ENCODE measurements at places on chromosomes 16 and 17.

GRCh38 chr16:85495259-85495658 lies 117.9 kb upstream of the GSE1 start:
- DNase-seq, result no peak

DNA sequence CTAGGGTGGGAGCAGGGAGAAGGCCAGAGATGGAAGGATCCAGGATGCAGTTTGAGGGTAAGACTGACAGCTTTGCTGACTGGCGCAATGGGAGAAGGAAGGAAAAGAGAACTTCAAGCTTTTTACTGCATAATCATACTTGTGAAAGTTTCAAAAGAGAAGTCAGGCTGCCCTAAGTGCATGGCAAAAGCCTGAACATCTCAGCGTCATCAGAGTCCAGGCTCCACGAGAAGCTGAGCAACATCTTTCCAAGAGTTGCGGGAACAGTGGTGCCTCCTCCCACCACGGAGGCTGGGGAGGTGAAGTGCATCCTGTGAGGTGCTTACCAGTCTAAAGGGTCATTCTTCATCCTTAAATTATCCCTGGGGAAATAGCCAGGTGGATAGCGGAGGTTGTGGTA lies 26.9 kb upstream of the SLC38A8 start:
- no peak for DNase-seq

- DNase-seq, result no peak
Measured at GRCh38 chr16:48132696-48133095, 23.1 kb downstream of the ABCC12 start.

DNA sequence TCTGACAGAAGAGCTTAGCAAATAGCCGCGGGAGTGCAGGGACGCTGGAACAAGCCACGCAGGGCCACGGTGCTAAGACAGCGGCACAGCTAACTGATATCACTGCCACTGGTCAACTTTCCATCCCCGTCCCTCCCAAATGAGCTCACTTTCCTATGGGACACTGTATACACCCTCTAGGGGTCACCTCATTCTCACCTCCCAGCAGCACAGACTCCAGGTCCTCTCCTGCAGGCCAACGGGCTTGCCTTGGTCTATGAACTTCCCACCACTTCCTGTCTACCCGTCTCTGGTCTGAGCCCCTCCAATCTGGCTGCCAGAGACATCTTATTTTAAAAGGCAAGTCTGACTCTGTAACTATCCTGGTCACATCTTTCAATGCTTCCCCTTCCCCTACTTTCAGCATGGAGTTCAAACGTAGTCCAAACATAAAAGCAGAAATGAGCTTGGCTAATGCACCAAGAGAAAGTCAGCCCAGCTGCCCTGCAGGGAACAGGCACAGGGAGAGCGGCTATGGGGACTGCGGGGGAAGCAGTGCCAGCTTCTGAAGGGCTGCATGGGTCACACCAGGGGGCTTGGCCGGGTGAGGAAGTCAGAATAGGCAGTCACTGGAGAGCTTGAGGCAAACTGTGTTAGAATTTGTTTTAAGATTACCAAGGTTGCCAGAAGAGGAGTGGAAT lies 26.3 kb upstream of the SLC38A8 start:
- no peak for DNase-seq

- DNase-seq, result no peak
Measured at GRCh38 chr16:51896013-51896412, 650.9 kb downstream of the TOX3 start.

DNA sequence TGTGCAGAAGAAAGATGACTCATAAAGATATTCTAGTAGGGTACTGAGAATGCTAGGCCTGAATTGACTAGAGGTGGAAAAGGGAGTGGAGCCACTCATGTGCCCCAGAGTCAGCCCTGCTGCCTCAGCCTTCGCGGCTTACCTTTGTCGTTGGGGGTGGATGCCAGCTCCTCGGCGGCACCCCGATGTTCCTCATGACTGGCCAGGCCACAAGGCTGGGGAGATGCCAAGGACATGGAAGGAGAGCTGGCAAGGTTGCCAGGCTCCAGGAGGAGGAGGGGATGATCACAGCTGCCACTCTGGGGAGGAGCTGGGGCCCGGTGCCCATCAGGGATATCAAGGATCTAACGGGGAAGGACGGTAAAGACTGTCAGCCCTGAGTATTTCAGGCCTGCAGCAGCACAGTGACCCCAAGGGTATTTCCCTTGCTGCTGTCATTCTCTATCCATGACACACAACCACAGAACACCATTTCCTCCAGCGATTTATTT lies 9.7 kb upstream of the SLC35B1 start:
- no peak for DNase-seq

GRCh38 chr17:29042679-29043538 lies at the start of gene PIPOX:
TSS of gene PIPOX (plus strand) at chr17:29043141. CDS start at chr17:29043226, 85 bp downstream.
- DNase-seq, result peak; percentile 91

DNA sequence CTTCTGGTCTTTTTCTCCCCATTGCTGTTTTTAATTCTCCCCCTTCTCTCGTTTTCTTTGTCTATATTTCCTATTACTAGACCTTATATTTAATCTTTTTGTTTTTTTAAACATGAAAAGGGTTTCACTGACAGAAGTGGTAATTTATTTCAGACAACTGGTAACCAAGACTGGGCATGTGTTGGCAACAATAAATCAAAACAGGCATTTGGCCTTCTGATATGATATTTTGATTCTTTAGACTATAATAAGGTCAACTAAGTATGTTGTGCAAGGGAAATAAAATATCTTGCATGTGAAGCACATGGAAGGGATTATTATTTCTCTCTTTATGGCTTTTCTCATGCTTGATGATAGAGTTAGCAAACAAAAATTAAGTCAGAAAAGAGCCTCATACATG lies 34.6 kb downstream of the AP2B1 start:
- no peak for DNase-seq

GRCh38 chr17:12987120-12987519 lies 30.7 kb downstream of the ELAC2 start:
- DNase-seq, result no peak

- DNase-seq, result no peak
Measured at GRCh38 chr16:55329791-55330428, 5.9 kb downstream of the IRX6 start.

- no peak for DNase-seq
Measured at GRCh38 chr17:67435786-67436185, 58.7 kb downstream of the PITPNC1 start.

- DNase-seq, result no peak
Measured at GRCh38 chr16:11316331-11317015, 28.8 kb upstream of the RMI2 start.

DNA sequence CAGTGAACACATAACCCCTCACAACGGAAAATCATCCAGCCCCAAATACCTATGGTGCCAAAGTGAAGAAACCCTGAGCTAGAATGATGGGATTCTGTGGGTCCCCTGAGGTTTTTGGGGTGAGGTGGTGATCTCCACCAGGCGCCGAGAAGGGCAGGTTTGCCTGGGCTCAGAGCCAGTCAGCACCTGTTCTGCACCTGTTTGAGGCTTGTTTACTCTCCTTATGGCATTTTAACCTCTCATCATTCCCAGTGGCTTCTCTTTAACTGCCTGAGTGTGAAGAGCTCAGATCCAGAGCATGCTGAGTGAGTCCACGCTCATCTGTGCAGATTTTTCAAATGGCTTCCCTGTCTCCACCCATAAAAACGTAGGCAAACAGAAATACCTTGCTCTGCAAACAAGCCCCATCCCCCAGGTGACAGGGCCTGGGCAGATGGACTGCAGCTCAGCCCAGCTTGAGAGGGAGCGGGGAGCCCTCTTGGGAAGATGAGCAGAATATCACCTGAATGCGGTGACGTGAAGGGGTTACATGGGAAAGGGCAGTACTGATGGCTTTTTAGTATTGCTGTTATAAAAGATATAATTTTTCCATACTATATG lies 40.1 kb upstream of the CLEC19A start:
- DNase-seq, result no peak

DNA sequence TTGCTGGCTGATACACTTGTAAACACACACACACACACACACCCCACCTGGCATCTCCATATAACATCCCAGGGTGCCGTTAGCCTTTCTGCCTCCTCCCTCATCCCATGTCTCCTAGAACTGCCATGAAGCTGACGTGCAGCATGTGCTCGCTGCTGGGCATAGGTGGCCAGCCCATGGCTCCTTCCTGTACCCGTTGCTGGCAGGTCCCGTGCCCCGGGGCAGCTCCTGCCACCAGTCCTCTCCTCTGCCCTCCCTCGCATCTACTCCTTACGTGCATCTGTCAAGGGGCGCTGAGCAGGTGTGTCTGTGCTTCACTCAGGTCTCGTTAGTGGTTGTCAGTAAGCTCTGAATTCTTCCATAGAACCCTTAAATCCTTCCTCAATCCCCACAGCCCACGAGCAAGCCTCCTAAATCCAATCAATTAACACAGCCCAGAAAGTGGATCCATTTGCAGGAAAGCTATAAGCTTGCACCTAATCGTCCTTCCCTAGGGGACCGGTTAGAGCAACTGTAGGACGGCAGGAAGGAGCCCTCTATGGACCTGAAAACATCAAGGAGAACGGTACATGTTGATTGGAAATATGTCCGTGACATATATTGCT lies 218.1 kb upstream of the FOXF1 start:
- no peak for DNase-seq

GRCh38 chr16:83418565-83418964 lies 389.2 kb upstream of the HSBP1 start:
- DNase-seq, result no peak

DNA sequence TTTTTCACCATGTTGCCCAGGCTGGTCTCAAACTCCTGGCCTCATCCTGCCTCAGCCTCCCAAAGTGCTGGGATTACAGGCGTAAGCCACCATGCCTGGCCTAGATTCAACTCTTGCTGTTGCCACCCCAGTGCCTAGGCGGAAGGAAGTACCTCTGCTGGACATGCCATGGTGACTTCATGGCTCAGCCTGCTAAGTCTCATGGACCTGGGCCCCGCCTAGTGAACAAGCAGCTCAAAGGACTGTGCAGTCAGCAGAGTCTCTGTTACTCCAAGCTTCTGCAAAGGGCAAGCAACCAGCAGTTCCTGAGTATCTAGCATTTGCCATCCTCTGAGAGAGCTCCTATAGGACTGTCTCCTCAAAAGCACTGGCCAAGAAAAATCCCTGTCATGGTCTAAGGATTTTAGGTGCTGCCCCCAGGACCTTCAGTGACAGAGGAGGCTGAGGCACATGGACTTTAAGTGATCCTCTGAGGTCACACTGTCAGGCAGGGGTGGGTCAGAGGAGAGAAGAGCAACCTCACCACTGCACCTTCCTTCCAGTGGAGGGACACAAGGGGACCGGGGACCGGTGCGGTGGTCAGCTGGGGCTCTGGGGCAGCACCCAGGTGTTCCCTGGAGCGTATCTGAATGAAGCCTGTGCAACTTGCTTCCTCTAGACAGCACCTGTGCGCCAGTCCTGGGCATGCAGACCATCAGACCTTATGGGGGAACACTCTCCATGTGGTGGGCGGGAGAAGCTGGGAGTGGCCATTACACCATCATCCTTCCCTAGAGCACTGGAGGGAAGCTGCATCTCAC lies 71.3 kb downstream of the IL21R start:
- DNase-seq, result no peak

- peak; percentile 72 for DNase-seq
Measured at GRCh38 chr17:77424585-77425344, 284.0 kb downstream of the SEC14L1 start.

DNA sequence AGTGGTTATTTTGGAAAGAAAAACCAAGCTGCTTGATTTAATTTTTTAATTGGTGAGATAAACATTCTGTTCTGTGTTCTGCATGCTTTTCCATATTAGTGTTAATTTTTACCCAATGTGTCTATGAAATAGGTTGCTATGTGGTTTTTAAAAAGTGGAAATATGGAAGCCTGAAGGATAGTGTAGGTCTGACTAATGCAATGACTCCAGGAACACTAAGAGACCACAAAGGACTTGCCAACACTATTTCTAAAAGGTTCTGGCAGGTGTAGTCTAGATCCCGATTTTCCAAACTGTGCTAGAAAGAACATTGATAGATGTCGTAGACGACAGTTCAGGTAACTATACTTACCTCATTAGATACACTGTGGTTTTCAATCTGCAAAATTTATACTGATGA lies 877.4 kb upstream of the GOT2 start:
- no peak for DNase-seq

DNA sequence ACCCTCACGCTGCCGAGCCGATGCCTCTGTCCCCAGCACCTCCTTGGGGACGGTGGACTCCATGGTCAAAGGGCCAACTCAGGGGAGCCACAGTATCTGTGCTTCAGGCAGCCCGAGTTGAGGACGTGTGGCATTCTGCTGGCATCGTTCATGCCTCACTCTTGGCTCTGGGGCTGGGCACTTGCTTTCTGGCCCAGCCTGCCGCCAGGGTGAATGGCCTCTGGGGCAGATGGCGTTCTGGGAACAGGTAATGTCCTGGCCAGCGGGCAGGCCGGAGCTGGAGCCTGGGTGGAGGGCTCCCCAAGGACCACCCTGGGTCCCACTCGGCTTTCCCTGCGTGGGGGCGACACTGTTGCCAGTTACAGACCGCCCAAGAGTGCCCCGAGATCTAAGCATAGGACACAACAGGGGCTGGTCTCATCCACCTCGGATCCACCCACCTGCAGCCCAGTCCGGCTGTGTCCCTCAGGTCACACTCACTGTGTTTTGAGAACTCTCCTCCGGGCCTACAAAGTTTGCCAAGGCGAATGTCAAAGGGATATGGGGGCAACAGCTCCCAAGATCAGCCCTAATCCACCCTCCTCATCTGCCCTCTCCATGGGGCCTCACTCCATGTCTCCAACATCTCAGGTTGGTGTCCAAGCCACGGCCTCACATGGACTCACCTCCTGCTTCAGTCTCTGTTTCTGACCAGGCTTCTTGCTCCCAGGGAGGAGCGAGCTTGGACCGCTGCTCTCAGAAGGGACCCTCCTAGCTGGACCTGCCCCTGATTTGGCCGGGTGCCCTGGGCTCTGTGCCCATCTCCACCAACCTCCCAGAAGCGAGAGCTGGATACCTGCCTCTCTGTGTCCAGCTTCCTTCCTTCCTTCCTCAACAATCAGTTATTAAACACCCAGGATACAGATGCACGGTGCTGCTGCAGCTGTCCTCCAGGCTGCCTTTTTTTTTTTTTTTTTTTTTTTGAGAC lies 60.8 kb downstream of the TMEM235 start:
- no peak for DNase-seq

GRCh38 chr17:8223356-8224126 lies 13.2 kb upstream of the AURKB start:
- DNase-seq, result peak; percentile 48

- no peak for DNase-seq
Measured at GRCh38 chr17:48439110-48439850, 9.3 kb upstream of the SKAP1 start.

DNA sequence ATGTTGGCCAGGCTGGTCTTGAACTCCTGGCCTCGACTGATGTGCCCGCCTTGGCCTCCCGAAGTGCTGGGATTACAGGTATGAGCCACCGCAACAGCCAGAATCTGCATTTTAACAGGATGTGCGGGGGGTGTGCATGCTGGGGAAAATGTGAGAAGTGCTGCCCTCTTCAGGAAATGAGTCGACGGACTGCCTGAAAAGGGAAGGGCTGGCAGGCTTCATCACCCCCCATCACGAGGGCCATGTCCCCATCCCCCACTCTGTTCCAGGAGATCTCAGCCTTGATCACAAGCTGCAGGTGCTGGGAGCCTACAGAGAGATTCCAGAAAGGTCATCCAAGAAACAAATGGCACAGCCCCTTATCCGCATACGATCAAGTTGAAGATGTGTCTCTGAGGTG lies 195.3 kb upstream of the RPL38 start:
- no peak for DNase-seq

GRCh38 chr17:38867968-38868816 lies 1.7 kb upstream of the LASP1 start:
- DNase-seq, result peak; percentile 75

GRCh38 chr17:43891851-43892646 lies 15.3 kb downstream of the MPP2 start:
- no peak for DNase-seq

GRCh38 chr17:64155129-64155528 lies 25.2 kb upstream of the ERN1 start:
- no peak for DNase-seq

GRCh38 chr16:35506018-35506897 lies 2046.8 kb downstream of the TP53TG3F start:
- no peak for DNase-seq

Data from large intestine (tissue), 12 donors.